LNCaP clone FGC (cell line): ENCODE measurements at places on chromosomes 12 and 14.

- DNase-seq = no peak
Measured at GRCh38 chr12:108325018-108325358, 14.1 kb downstream of the CMKLR1 start.

GRCh38 chr12:114809097-114809496, 125.1 kb upstream of the TBX3 start:
- no peak for DNase-seq

DNA sequence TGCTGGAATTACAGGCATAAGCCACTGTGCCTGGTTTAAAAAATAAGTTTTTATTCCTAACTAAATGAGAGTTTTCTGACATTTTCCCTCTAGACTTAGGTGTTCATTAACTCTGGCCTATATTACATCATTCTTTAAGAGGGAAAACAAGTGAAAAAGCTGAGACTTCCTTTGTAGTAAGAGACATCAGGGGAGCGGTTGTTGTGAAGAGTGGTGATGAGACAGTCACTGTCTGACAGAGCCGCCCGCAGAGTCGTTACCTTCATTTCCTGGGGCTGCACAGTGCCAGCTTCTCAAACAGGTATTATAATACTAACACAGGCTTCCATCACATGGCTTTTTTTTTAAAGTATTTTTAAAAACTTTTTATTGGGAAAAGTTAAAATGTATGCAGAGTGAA, 19.7 kb upstream of the TDRD9 start:
- no peak for DNase-seq

GRCh38 chr14:29906256-29906870, 21.3 kb downstream of the PRKD1 start:
- DNase-seq = peak; percentile 97

DNA sequence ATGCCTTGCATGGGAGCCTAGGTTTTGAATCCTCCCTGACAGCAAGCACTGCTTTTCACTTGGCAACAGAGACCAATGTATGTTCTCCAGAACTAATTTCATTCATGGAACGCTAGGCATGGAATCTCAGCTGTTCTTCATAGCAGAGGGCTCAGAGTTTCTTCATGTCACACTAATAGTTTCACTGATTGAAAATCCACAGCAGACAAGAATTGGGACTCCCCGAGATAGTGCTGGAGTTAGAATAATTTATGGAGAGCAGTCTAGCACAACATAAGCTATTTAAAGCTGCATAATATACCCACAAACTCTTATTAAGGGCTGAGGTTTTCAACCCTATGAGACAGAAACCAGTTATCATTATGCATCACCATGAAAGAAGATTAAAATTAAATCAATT, 342.5 kb downstream of the TMEM132D start:
- DNase-seq = no peak

GRCh38 chr12:108969622-108970021, 51.2 kb downstream of the SVOP start:
- no peak for DNase-seq

GRCh38 chr14:78075555-78076277, 94.5 kb upstream of the NRXN3 start:
- DNase-seq = no peak

DNA sequence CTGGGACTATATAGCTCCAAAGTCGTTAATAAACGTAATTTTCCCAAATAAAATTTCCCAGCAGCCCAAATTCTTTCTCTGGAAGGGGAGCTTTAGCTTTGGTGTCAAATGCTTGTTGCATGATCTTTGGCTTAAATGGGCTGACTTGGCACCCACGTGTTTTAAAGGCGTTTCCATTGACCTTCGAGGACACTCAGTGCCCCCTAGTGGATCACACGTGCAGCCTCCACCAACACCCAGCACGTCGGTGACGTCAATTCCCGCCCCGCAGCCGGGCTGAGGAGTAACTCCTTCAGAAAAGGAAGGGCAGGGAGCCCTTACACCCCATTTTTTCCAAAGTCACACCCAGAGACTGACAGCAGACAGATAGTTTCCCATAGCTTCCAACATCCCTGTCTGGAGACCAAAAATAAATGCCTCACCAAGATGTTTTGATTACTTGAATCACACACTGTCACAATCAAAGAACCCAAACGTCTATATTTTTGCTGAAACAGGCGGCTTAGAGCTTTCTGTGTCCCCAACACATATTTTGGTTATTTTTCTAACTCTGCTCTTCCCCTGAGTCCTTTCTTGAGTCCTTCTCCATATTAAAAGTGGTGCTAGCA, 707.9 kb downstream of the AACS start:
- peak; percentile 38 for DNase-seq

DNA sequence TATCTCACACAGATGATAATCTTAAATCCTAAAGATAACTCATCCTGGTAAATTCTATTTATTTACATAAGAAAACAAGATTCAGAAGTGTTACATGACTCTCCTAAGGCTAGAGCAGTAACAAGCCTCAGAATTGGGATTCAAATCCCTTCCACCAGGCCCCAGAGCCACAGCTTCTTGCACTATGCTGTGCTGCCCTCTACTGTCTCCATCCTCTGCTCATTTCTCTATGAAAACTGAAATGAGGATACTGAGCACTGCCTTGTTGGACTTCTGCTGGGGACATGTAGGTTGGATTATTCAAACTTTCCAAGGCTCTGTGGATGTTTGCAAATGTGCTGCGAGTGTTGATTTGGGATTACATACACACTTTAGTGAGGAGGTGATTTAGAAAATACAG, 23.5 kb upstream of the C12orf50 start:
- no peak for DNase-seq

- no peak for DNase-seq
Measured at GRCh38 chr12:22377731-22378496, 43.4 kb upstream of the ST8SIA1 start.

- DNase-seq = peak; percentile 25
Measured at GRCh38 chr12:111715279-111715678, 29.4 kb downstream of the ACAD10 start.

GRCh38 chr14:23430016-23430722, 5.3 kb downstream of the MYH7 start:
- DNase-seq = no peak

DNA sequence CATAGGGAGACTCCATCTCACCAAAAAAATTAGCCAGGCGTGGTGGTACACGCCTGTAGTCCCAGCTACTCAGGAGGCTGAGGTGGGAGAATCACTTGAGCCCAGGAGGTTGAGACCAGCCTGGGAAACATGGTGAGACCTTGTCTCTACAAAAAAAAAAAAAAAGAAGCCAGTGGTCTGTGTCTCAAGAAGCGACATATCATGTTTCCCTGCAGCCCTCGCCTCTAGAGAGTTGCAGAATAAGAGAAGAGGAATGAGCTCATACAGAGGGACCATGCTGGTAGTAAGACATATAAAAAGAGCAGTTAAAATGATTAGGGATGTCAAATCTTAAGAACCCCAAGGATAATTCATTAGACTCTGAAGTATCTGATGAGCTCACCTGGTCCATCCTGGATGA, 39.4 kb upstream of the BICDL1 start:
- DNase-seq = no peak

- no peak for DNase-seq
Measured at GRCh38 chr14:69298131-69299071, 38.4 kb downstream of the GALNT16 start.

DNA sequence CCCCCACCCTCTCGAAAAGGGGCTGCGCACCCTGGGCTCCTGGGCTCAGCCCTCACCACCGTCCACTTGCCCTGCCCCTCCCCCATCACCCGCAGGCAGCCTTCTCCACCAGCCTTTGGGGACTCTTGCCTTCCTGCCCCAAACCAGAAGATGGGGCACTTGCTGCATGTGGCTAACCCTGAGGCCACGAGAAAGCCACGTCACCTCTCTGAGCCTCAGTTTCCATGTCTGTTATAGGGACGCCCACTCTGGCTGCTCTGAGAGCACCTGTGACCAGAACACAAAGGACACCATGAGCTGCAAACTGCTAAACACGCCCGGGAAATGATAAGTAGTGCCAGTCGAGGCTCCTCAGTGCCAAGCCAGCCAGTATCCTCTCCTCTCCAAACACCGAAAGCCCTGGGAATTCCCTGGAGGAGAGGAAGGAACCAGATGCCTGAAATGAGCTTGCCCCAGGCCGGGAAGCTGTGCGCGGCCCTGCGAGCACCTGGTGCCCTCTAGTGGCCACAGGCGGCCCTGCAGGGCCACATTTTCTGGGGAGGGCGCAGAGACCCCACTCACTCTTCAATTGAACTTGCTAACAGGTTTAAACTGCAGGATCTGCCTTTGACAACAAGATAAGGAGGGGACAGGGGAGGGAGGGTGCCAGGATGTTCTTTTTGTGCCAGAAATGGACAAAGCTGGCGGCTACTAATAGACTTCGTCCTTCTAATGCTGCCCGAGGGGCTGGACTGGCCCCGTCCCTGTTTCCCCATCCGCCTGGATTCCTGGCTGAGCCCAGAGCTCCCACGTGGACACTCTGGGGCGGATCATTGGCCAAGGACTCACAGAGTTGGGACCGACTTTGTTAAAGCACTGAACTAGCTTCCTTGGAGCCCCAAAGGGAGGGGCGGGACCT, 10.2 kb upstream of the SERPINA9 start:
- peak; percentile 14 for DNase-seq

GRCh38 chr12:96260644-96261043, 66.5 kb downstream of the ELK3 start:
- no peak for DNase-seq

- no peak for DNase-seq
Measured at GRCh38 chr14:40164083-40164482, 731.9 kb upstream of the FBXO33 start.
